AG04449 (cell line): ENCODE measurements at places on chromosomes 12 and 14.

DNA sequence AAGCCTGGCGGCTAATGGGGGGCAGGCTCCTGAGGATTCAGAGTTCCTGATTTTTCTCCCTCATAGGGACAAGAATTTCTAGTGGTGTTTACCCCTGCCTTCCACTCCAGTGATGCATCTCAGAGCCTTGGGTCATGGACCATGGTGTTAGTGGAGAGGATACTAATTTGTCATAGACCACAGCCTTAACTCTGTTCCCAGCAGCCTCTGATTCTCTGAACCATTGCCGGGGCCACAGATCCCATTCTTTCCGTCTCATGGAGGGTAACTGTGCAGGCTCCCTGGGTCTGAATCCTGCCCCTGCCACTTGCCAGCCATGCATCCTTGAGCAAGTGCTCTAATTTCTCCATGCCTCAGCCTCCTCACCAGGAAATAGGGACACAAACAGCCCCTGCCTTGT, 55.1 kb downstream of the RPH3A start:
- DNase-seq = no peak

DNA sequence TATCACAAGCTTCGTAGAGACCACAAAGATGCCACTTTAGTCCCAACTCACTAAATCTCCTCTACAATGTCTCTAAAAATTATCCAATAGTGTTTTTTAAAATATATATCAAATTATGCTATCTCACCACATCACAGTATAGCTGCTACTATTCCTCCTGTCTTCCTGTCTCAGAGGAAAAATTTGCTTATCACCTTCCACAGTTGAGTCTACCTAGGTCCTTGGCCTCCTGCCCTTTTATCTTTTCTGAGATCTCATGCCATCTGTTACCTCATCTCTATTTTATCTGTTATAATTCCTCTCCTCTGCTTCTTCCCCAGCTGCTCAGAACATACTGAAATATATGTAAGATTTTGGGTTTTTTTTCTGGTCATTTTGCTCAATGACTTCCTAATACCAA, 568.2 kb downstream of the DIO2 start:
- no peak for DNase-seq

GRCh38 chr12:76252031-76252430, 96.2 kb downstream of the BBS10 start:
- DNase-seq = no peak

DNA sequence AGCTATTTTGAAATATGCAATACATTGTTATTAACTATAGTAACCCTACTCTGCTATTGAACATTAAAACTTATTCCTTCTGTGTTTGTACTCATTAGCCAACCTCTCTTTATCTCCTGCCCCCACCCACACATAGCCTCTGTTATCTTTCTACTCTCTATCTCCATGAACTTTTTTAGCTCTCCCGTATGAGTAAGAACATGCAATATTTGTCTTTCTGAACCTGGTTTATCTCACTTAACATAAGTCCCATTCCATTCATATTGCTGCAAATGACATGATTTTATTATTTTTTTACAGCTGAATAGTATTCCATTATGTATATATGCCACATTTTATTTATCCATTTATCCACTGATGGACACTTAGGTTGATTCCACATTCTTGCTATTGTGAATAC, 79.0 kb upstream of the AMIGO2 start:
- no peak for DNase-seq

DNA sequence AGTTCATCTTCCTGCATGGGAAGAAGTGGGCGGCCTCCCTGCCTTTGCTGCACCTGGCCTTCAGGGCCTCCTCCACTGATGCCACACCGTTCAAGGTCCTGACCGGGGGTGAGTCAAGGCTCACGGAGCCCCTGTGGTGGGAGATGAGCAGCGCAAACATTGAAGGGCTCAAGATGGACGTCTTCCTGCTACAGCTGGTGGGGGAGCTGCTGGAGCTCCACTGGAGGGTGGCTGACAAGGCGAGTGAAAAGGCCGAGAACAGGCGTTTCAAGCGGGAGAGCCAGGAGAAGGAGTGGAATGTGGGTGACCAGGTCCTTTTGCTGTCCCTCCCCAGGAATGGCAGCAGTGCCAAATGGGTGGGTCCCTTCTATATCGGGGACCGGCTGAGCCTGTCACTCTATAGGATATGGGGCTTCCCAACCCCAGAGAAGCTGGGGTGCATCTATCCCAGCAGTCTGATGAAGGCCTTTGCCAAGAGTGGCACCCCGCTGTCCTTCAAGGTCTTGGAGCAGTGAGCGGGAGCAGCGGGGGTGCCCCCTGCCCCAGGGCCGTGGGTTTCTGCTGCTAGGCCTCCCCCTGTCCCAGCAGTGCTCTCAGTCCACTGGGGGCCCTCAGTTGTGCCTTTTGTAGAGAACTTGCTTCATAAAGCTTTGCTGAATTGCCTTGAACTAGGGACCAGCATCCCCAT, 12.4 kb downstream of the CBLN3 start:
- DNase-seq = no peak

DNA sequence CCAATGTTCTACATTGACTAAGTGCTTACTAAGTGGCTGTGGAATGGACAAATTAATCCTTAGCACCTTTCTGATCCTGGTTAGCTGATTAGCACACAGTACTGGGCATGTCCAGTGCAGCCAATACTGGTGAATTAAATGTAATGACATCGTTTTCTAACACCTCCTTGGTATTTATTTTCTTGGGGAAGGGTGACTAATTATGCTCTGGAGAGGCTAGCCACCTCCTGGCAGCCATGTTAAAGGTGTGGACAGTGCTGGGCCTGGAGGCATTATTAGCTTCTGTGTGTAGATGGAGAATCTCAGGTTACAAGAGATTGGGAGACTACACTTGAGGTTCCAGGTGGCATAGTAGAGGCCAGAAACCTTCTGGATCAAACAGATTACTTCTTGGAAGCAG, 230.9 kb upstream of the DDHD1 start:
- DNase-seq = no peak

- no peak for DNase-seq
Measured at GRCh38 chr14:63457498-63457897, 85.7 kb downstream of the PPP2R5E start.

DNA sequence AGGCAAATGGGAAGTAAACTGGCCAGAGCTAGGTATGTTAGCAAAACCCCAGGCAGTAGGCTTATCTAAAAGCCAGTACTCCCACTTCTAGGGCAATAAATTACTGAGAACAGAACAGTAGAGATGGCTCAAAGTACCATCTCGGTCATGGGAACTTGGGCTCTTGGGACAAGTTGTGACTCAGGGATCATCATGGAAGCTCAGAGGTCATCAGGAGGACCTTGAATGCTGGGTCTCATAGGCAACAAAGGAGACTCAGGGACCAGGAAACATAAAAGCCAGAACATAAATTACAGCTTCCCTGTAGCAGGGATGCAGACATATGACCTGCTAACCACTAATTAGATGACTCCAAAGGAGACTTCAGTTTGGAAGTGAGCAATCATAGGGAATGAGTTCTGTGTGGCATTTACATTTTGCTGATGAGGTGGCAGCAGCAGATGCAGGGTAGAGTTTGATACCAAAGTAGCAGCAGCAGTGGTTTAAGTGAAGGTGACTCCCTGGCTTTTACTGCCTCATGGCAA, 97.6 kb upstream of the SCAF11 start:
- no peak for DNase-seq

DNA sequence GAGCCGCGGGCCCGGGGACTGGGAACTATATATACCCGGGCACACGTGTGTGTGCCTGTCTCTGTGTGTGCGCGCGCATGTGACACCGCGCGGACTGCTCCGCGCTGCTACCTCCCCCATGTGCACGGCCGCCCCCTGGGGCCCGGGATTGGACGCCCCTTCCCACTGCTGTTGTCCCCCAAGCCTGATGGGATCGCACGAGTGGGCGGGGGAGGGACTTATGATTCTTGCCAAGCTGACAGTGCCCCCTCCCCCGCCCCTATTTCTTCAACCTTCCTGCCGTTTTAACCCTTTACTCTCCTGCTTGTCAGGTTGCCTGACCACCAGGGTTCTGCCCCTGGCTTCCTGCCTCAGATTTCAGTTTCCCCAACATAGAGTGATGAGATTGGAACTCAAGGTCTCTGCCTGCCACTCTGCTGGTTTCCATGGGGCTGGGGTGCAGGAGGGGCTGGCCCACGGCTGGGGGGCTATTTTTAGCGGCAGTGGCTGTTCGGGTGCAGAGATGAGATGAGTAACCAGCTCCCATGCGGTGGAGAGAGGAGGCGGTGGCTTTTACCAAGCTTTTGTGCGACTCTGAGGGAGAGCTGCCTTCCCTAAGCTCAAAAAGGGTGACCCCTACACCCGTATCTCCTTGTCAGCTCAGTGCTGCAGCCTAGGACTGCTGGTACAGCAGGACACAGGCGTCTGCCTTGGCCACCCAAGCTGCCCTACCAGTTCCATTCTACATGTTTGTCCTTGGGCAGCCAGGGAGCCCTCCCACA, at the start of gene DDN:
DDN (minus strand) TSS at position 5 of the 761 bp plus-strand sequence. CDS start 88 bp downstream, outside the sequence.
- no peak for DNase-seq

DNA sequence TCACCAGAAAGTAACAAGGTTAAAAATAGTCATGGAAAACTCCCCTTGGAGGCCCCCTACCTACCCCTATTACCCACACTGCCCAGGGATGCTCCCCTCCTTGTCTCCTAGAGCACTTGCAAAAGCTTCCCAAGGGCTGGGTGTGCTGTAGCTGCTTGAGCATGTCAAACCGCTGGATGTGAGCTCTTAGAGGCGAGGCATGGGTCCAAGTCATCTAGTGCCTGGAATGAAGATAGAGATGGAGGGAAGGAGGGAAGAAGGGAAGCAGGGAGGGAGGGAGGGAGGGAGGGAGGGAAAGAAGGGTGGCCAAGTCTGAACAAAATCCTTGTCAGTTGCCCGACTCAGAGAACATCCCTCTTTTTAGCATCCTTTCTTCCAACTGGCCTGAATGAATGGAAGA, 43.1 kb downstream of the LTBP2 start:
- no peak for DNase-seq

DNA sequence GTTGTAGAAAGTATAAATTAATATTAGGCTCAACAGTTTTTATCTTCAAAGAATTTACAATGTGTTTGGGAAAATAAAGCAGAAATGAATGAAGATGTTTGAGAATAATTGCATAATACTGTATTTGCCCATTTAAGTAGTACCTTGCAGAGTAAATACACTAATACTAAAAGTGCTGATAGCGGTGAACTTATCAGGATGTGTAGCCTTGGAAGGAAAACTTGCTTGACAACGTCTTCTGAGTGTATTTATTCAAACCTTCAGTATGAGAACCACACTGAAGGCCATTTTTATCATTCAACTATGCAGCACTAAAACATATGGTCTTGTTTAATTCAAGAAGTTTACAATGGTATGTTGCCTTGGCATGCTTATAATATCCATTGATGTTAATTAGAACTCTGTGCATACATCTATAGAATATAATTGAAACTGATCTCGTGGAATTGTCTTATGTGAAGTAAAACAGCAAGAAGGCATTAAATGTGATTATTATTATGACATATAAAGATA, 41.3 kb downstream of the MSRB3 start:
- DNase-seq = no peak

GRCh38 chr14:26791117-26791806, 193.4 kb upstream of the NOVA1 start:
- DNase-seq = no peak

DNA sequence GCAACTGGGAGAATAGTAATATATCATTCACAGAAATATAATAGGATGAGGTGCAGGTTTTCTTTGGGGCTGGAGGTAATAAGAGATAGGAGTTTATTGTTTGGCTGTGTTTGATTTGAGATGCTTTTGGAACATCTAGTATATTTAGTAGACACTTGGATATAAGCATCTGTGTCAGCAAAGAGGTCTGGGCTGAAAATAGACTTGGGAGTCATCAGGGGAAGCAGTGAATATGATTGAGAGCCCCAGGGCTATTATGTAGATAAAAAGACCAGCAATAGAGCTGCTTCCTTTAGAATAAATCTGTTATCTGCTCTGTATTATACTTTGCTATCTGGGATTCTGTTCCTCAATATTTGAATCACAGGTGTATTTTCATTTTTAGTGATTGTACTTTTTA, 36.6 kb downstream of the SPATA7 start:
- DNase-seq = no peak

- no peak for DNase-seq
Measured at GRCh38 chr14:70203686-70204085, 14.9 kb upstream of the SLC8A3 start.

DNA sequence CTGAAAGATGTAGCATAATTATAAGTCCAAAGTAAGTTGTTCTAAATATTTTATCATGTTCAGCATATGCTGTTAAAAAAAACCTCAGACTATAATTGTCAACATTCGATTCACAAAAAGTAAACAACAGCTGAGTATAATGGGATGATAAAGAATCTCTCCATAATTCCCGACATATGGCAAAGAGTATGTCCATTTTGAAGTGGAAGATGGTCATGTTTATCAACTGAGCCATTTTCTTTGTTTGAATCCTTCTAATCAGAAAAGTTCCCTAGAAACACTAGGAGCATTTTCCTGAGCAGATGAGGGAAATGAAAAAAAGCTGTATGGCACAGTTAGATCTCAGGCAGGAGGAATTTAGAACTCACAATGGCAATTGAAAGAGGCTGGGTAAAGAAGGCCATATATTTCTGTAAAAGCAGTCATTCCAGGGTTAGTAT, 192.1 kb upstream of the AMIGO2 start:
- DNase-seq = no peak

GRCh38 chr12:125283521-125283920, 218.3 kb downstream of the AACS start:
- no peak for DNase-seq

DNA sequence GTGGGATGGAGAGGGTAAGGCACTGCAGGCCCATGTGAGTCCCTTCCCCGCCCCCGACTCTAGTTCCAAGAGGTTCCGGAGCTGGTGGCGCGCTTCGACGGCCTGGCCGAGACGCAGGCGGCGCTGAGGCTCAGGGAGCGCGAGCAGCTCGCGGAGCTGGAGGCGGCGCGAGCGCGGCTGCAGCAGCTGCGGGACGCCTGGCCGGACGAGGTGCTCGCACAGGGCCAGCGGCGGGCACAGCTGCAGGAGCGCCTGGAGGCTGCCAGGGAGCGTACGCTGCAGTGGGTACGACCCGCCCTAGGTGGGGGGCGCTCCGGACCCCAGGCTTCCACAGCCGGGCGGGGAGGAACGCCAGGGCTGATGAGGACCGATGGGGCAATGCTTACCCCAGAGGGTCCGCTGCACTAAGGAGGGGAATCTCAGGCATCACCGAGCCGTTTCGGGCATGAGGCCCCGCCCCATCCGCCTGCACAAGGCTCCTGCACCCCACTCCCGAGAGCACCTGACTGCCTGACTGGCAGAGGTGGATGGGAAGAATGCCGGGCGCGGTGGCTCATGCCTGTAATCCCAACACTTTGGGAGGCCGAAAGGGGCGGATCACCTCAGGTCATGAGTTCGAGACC, 4.9 kb downstream of the CFAP73 start:
- no peak for DNase-seq

- DNase-seq = no peak
Measured at GRCh38 chr12:85688837-85689236, 147.4 kb downstream of the RASSF9 start.

DNA sequence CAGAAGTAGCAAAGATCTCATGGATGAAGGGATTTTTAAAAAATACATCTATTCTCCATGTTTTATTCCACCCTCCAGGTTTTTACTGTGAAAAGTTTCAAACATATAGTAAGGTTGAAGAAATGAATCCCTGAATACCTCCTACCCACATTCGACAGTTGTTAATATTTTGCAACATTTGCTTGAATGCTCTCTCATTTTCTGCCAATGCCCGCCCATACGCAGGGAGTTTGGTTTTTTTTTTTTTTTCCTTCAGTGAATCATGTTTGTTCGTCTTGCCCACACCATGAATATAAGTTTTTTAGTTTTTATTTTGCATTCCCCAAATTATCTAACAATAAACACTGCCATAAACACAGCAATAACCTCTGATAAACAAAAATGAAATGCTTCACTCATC, 82.9 kb downstream of the MAP1LC3B2 start:
- DNase-seq = no peak
